ENCODE measurements at places on chromosomes 1 and 21.

DNA sequence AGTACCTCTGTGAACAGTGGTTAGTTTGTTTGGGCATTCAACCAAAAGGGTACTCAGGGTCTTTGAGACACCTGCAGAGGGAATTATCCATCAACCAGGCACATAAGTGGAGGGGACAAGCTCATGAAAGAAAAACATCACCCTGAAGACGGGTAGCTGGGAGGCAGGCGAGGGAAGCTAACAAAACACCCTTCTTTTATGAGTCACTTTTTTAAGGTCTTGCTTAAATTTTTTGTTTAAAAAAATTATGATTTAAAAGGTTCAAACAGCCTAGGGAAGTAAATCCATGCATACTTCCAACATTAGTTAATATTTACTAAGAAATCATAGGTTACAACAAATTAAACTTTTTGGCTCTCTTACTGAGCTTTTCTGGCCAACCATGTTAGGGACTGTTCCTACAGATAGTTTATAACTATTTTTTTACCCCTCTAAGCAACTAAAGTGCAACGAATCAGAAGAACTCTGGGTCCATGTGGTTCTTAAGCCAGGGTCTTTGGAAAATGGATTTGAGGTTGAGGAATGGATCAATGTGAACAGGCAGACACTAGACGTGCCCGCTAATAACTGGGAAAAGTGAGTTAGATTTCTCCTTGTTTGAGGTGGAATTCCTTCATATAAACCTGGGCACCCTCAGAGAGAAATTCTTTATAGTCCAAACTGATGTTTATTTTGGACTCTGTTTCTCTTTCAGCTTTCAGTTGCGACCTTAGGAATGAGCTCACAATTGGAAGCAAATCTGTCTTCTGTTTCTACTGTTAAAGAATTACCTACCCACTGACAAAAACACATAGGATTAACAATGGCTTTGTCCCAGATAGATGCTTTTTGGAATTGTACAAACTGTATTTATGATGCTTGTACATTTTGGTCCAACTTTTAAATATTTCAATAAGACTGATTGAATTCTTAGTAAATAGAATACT is 123.0 kb downstream of the LYPLAL1 start:
- DNase-seq, result no peak

DNA sequence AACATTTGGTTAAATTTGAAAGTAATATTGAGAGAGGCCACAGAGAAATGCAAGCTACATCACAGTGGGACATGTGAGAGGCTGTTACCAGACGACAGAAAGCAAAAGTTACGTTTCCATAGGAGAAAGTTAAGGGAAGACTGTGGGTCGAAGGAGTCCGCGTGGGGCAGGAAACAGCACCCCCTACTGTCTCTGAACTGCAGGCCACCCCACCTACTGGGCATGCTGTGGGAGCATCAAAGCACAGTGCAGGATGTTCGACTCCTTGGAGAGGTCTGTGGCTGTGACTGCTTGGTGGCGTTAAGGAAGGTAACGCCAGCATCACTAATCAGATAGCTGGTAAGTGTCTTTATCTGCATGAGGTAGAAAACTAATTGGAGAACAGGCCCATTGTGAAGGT is 123.9 kb downstream of the PTBP2 start:
- no peak for DNase-seq

DNA sequence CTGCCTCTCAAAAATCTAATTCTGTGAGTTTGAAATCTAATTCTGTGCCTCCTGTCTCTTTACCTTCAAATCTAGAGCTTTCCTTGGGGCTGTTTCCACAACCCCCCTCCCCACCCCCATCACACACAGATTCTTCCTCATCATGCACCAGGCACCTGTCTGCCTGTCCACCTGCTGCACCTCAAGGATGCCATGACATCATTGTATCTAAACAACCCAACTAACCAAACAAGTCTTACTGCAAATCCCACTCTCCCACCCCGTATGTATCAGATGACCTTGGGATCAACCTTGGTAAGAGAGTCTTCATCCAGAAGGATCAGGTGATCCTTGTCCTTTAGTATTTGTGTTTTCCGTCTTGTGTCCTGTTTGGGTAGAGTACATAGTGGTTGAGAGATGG is 102.7 kb upstream of the SIM2 start:
- no peak for DNase-seq

DNA sequence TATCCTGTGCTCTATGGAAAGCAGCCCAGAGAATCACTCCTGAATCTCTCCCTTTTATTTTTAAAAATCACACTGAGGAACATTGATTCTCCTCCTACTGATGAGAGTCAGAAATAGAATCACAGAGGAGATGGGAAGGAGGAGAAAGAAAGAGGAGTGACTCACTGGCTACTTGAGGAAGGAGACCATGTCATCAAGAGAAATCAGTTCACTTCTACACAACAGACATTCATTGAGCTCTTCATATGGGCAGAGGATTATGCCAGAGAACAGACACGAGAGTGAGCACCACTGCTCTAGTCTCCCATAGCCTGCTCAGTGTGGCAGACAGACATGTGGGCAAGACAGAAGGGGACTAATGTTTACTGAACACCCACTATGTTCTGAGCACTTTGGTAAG is 44.2 kb downstream of the RAB3B start:
- DNase-seq, result no peak

- no peak for DNase-seq
These were observed 58.0 kb downstream of the ACP6 start for GRCh38 chr1:147612366-147612765.

GRCh38 chr21:44089001-44089911 is 17.9 kb upstream of the PWP2 start:
- DNase-seq, result no peak

DNA sequence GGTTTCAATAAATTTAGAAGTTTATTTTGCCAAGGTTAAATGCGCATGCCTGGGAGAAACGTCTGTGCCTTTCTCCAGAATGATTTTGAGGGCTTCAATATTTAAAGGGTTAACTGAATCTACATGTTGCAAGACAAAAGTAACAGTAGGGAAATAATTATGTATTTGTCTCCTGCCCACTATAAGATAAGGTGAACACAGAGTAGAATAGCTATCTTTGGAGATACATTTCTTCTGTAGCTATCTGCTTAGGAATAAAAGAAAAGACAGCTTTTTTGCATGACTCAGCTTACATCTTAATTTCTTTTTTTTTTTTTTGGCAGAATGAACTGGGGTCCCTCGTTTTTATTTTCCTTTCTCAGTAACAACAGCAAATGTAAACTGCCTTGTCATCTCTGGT is 1351.6 kb downstream of the AMY1C start:
- no peak for DNase-seq

DNA sequence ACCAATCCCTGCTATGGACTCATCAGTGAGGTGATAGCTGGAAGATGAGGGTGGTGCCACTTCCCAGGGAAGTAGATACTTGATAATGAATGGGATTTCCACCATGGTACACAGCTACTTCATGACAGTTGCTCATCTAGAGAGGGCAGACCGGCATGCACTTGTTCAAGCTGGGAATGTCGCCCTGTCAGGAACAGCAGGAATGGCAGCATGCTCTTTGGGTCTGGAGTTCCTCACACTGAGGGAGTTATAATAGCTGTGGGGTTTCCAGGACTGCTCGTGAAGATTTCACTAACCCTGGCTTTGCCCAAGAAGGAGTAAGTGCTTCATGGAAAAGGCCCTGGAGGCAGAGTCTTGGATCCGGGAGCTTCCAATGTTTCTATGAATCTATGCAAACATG is 129.2 kb downstream of the PSMG1 start:
- no peak for DNase-seq

- DNase-seq, result no peak
These were observed 197.1 kb downstream of the AJAP1 start for GRCh38 chr1:4851385-4852065.

DNA sequence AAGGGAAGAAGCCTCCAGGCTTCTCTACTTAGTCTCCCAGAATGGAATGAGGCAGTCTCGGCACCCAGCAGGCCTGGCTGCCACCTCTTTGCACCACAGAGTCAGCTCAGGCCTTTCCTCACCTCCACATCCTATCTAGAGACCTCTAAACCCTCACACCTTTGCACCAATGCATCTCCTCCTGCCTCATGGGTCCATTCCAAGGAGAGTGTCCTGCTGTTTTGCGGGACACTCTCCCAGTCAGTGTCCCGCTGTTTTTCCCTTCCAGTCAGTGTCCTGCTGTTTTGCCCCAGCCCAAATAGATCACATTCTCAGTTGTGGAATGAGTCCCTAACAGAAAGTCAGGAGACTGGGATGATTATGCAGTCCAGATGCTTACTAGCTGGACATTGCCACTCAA is 185.6 kb upstream of the CAMK1G start:
- DNase-seq, result no peak

DNA sequence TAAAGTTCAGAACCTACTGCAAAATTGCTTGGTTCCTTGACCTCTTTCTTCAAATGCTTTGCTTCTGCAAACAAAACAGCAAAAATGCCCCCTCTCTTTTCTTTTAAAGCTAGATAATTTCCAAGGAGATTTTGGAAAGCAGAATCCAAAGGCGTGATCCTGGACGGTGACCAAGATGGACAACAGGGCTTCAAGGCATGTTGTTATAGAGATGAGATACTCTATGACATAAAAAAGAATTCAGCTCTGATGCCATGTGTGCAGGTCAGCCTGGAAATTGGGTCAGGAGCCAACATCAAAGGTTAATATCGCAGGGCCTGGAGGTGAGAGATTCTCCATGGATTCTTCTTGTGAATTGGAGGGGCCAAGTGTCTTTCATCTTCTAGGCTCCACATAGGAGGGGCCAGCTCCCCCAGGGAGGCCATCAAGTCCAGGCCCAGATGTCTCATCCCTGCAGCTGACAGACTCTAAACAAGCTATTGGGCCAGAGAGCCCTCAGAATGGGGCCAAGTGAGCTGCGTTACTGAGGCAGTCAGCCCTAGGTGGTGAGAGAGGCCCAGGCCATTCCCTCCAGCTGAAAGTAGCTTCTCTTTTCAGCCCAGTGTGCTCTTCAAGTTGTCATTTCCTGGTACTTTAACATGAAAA is 45.5 kb downstream of the NMNAT2 start:
- no peak for DNase-seq

DNA sequence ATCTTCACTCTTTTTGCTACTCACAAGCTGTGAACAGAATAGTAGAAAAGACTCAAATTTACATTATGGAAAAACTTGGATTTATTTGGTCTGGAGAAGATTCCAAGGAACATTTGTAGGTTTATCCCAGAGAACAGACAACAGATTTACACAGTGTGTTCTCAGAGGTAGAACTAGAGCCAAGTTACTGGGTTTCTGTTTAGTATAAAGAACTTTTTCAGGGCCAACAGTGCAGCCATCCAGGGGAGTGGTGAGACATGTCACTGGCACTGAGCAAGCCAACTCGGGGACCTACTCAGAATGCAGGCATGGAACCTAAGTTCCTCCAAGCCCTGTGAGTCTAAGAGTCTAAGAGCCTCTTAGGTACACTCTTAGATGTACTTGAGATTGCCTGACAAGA is 142.6 kb downstream of the OMA1 start:
- DNase-seq, result no peak

DNA sequence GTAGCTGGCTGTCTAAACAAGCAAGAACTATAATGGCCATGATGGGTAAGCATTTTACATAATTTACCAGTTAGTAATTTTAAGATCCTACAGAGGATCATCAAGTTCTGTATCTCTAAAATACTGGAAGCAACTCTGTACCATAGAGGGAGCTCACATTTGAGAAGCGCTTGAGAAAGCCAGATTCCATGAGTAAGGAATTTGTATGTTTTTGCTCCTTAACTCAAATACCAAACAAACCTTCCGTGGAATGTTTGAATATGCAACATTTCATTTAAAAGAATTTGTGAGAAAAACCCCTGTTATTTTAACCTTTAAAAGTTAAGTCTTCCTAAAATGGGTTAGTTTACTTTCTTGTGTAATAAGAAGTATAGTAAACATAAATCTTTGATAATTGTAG is 2.0 kb downstream of the TSHB start:
- no peak for DNase-seq

- DNase-seq, result no peak
These were observed 94.0 kb downstream of the HMGB4 start for GRCh38 chr1:33957854-33958253.

- DNase-seq, result no peak
These were observed 26.7 kb upstream of the CTPS1 start for GRCh38 chr1:40952744-40953315.

DNA sequence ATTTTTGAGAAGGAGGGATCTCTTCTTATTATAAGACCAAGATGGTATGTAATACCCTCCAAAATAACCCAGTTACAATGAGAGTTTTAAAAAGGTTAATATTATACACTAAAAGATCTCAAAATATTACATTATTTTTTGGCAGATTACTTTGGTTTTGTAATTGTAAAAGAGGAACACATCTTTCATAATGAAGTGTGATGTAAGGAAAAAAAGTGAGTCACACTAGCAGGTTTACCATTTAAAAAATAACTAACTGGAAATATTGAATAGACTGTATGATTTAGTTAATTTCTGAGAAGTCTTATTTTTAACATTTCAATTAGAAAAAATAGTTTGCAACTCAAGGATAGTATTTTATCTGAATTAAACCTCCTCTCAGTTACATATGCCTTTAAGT is 1.1 kb downstream of the F5 start:
- no peak for DNase-seq

DNA sequence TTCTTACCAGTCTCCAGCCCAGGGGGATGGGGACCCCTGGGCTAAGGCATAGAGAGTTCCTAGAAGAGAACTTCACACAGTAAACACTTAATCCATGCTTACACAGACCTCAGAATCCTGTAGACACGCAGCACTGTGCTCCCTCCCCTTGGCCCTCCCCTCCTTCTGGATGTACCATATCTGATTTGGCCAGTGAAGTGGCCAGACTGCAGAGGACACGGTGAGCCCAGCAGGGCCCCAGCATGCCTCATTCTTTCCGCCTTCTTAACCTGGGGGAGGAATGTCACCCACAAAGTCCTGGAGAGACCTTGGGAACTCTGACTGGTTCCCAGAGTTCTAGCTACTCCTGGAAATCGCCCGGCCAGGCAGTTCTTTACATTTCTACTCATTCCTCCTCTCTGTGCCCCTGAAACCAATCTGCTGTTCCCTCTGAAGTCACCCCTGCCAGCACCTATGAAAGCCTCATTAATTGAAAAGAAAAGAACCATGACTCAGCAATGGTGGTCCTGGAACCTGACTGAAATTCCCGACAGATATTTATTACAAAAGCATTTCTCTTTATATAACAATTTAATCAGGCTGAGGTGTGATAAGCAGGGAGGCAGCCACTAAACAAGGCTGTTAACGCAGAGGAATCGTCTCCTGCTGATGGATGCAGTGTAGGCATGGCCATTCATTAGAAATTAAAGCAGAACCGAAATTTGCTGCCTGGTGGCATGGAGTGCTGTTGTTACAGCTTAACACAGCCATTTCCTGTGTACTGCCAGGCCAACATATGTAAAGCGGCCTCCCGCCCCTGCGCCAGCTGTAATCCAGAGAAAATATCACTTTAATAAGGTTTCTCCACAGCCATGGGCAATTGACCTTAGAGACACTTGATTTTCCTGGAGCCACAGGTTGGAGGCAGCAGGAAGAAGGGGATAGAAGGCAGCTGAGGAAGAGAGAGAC is 74.6 kb upstream of the KCND3 start:
- no peak for DNase-seq

GRCh38 chr1:207463021-207463420 is 8.9 kb downstream of the CR2 start:
- DNase-seq, result no peak

- no peak for DNase-seq
These were observed 208.8 kb upstream of the ADGRL4 start for GRCh38 chr1:79215311-79215710.

All from AG09319 (cell line).